8988T (cell line): ENCODE measurements at places on chromosomes 1 and 21.
A peak's percentile ranks its signal among the peaks of the same experiment; 100 is the strongest.

- peak; percentile 11 for DNase-seq
Measured at GRCh38 chr1:219927956-219928790, at the start of gene SLC30A10. Gene SLC30A10 (minus strand): TSS chr1:219928557. CDS start chr1:219928440, 117 bp downstream.

DNA sequence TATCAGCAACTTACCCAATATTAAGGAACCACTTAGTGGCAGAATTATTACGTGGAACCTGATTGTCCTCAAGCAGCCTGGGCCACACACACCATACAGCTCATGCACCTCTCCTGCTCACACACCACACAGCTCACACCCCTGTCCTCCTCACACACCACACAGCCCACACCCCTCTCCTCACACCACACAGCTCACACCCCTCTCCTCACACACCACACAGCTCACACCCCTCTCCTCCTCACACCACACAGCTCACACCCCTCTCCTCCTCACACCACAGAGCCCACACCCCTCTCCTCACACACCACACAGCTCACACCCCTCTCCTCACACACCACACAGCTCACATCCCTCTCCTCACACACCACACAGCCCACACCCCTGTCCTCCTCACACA lies 36.8 kb upstream of the LAMC2 start:
- DNase-seq: no peak

GRCh38 chr1:83882906-83883305 lies 116.0 kb downstream of the TTLL7 start:
- DNase-seq: no peak

GRCh38 chr1:31626223-31627207 lies 9.0 kb downstream of the HCRTR1 start:
- DNase-seq: no peak

DNA sequence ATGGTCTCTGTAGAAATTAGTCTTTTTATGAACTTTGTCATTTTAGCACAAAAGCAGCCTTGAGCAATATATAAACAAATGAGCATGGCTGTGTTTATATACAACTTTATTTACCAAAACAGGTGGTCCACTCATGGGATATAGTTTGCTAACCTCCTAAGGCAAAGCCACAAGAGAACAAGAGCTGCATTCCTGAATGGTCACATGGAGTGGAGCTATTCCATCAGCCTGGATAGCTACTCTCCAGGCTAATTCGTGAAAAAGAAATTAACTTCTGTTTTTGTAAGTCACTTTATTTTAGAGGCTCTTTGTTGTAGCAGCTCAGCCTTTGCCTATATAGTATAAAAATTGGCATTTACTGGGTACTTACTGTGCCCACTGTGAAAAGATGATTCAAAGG lies 163.3 kb upstream of the FAM78B start:
- no peak for DNase-seq

DNA sequence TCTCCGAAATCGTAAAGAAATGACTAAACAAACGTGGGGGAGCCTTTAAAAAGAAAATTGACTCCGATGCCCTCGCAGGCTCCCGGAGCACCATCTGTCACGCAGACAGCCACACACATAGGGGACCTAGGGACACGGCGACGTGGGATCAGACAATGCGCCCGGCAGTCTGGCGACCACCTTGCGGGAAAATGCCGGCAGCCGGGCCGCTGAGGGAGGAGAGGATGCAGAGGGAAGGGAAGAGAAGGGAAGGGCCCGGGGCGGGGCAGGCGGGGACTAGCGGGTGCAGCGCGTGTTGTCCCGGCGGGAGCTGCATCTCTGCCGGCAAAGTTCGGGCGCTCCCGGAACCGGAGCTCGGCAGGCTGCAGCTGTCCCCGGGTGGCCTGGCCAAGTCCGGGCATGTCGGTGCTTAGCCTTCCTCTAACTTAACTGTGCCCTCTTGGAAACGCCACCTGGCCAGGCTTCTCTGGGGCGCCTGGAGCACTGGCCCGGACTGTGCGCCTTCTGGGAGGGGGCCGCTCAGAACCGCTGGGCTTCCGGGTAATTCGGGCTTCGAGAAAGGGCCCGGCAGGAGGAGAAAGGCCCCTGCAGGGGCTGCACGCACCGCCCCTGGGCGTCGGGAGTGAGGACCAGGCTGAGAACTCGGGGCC lies 1.8 kb downstream of the NHLH2 start:
- no peak for DNase-seq

GRCh38 chr1:15598436-15598835 lies 13.6 kb upstream of the AGMAT start:
- DNase-seq: no peak

DNA sequence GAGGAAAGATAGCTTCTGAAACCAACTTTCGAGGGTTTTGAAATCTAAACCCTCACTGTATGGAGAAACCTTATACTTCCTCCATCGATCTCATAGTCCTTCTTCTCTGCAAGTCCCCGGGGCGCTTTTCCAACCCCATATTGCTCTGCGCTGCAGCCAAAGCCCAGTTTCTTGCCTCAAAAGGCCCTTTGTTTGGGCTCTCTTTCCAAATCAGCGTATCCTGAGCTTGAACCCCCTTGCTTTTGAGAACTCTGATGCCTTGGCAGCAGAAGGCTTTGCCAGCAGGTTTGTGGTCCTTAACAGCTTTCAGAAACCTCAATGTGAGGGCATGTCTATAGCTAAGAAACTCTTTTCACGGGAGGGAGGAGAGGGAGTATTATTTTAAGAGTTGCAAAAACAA lies 21.6 kb downstream of the PLPP3 start:
- no peak for DNase-seq

GRCh38 chr1:38352869-38353268 lies 306.3 kb upstream of the POU3F1 start:
- no peak for DNase-seq

GRCh38 chr1:227793079-227793947 lies 22.2 kb upstream of the PRSS38 start:
- no peak for DNase-seq
